ENCODE measurements at places on chromosomes 2 and 18. TPM values are rescaled to one million over a fixed set of nuclear protein-coding genes. Genes with fewer than 3 reads are reported as not detected.

Gene KLHL41
- not detected for total RNA-seq

Gene REG1A
- not detected for total RNA-seq

Gene OSGEPL1
- total RNA-seq, result 11.4 TPM

Gene ZNF521
- total RNA-seq, result not detected

Gene TMEM17
- 0.15 TPM for total RNA-seq

Gene CROCC2
- total RNA-seq, result not detected

Gene PAIP2B
- 0.44 TPM for total RNA-seq

Gene PSMA8
- total RNA-seq, result 0.44 TPM

Gene CXCR1
- total RNA-seq, result not detected

Gene DSC1
- total RNA-seq, result not detected

DNA sequence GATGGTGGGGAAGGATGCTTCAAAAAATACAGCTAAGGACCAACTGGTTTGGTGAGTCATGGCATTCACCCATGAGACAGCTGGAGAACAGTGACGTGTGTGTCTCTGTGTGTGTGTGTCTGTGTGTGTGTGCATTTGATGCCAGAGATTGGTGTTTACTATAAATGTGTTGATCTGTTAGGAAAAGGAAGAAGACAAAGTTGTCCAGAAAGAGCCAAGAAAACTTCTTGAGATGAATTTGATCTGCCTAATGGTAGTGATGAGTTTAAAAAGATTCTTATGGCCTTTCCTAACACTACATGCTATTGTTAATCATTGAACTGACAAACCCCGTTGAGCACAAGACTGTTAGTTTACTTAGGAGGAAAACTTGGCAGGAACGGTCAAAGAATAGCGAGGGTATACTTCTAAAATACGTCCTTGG, 36.4 kb upstream of the IL1R1 start:
- DNase-seq, result no peak

- DNase-seq, result no peak
These were observed 262.3 kb downstream of the NRXN1 start for GRCh38 chr2:50769406-50770181.

- no peak for DNase-seq
These were observed 47.5 kb upstream of the NEMP2 start for GRCh38 chr2:190582019-190582418.

DNA sequence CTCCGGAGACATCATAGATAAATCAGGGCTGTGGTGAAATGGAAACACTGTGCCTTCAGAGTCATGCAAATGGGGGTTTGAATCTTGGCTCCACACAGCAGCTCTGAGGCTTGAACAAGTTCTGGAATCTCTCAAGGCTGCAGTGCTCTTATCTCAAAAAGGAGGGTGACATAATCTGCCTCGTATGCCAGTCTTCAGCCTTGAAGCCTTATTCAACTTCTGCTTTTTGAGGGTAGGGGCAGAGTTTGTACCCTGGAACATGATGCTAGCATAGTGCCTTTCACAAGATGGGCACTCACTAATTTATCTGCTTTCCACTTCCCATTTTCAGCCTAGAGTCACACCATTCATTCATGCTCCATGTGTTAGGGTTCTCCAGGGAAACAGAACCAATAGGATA, 42.3 kb downstream of the GATA6 start:
- DNase-seq, result no peak

DNA sequence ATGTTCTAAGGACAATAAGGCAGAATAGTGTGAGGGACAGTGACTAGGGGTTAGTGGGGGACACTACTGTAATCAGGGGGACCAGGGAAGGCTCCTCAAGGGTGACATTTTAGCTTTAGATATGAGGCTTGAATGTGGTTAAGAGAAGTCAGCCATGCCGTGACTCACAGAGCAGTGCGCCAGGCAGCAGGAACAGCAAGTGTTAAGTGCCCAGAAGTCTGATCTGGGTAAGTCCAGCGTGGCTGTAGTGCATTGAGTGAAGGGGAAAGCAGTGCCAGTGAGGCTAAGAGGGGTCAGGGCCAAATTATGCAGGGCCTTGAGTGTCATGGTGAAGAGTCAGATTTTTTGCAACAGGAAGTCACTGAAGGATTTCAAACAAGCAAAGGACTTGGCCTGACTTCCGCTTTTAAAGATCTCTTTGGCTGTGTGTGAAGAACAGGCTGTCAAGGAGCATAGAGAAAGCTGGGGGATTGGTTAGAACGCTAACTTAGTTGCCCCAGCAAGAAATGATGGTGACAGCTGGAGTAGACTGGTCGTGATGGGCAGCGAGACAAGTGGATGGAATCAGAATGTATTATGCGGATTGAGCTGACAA, 151.5 kb downstream of the MSH2 start:
- no peak for DNase-seq

GRCh38 chr18:37297106-37297505, 268.5 kb downstream of the CELF4 start:
- DNase-seq, result no peak

DNA sequence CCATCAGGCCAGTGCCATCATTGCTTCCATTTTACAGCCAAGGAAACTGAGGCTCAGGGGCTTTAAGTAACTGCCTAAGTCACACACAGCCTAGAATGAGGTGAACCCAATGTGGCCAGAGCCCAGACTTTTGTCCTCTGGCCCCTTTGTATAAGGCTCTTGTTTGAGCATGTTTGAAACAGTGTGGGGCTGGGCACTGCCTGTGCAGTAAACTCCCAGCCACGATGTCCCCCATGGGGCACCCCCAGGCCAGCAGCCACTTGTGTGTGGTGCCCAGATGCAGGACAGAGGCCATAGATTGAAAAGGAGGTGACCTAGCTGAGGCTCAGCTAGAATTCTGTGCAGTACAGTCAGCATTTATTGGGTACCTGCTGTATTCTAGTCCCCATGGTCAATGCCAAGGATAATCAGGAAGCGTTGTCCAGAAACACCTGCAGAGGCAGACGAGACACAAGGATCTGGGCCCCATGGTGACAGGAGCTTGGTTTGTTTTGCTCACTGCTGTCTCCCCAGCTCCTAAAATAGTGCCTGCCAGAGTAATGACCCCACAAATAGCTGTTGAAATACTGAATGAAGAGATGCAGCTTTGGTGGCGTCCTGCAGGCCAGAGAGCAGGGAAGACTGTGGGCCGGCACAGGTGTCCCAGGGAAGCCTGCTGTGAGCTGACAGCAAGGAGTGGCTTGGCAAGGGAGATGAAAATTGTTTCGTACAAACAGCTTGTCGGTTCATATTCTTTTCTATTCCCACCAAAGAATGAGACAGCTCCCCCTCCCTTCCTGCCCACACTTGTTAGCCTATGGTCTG, 160.7 kb downstream of the LDLRAD4 start:
- no peak for DNase-seq

DNA sequence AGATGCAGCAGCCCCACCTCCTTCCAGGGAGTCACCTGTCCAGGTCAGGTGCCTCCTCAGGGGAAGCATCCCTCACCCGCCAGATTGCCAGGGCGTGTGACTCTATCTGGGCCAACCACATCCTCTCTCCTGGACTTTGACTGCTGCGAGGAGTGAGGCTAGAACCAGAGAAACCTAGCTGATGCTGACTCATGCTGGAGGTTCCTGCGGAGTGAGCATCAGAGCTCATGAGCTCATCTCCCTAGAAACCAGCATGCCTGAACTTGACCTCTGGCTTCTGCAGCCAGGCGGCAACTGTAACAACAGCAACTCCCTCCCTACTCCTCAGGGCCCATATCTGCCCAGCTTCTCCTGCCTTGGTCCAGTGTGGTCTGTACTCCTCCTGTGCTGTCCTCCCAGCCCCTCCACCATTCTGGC, 28.3 kb upstream of the NT5DC4 start:
- peak; percentile 73 for DNase-seq

Measured in activated T-helper 1 cell treated with anti-CD3 and anti-CD28 coated beads, Interleukin-12 subunit alpha, Interleukin-12 subunit beta, Interleukin-2, Interleukin-4 antibody, amounts not matched to agents 30 ng/mL and 10 ng/mL and 1 ng/mL, durations not matched to agents 14 hours and 24 hours and 36 hours (primary cell).